Stimulated activated naive B cell treated with anti-CD40 and anti-IgM and Interleukin-4, amounts not matched to agents 10 μg/mL and 1 μg/mL and 100 μg/mL, for 72 hours (primary cell): ENCODE measurements at places on chromosomes 6 and 20.

- no peak for DNase-seq
These were observed 635 bp downstream of the FLOT1 start for GRCh38 chr6:30741789-30742315.

GRCh38 chr6:106247293-106247692 is 78.3 kb downstream of the ATG5 start:
- DNase-seq: no peak

- DNase-seq: no peak
These were observed 23.8 kb downstream of the GATA5 start for GRCh38 chr20:62451970-62452369.

GRCh38 chr20:34755367-34755766 is 51.2 kb downstream of the TP53INP2 start:
- peak; percentile 17 for DNase-seq

DNA sequence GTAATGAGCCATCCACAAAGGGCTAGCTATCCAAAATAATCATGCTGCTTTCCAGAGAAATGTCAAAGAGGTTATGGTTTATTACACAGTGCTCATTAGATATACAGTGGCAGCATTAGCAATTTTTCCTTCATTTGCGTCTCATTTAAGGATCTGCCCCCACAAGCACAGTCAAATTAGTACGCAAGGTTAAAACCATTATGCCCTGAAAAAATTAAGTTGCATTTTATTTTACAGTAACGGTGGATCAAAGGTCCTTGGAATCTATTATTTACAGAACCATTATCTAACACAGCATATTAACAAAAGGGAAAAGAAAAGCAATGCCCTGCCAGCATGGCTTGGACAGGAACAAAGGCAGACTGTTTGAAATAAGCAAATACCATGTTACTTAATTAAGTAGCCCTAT is 144.8 kb downstream of the PDSS2 start:
- DNase-seq: no peak
